ENCODE measurements at places on chromosomes 13 and 19.

DNA sequence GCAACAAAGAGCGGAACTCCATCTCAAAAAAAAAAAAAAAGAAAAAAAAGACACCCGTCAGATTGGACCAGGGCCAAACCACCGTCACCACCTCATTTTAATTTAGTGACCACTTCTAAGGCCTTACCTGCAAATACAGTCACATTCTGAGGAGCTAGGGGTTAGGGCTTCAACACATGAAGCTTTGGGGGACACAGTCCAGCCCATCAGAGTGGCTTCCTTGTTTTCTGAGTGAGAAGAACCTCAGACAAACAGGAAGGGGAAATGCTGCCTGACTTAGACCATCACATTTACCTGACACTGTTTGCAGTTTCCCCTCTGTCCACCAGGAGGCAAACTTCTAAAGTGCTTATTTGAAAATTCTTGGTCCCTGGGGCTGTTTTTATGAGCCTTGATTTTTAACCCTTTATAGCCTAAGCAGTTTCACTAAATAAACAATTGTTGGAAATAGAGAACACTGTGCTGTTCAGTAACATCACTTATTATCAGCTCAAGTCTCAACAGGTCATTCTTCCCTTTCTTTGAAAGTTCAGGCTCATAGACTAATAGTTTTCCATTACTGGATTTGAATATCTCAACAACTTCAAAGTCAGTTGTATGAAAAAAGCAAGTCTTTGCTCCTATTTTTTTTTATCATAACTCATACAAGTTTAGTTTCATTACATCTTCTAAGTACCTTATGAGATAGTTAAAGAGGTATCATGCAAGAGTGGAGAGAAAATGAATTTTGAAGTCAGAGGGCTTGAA lies 74.9 kb upstream of the WASF3 start:
- no peak for DNase-seq

DNA sequence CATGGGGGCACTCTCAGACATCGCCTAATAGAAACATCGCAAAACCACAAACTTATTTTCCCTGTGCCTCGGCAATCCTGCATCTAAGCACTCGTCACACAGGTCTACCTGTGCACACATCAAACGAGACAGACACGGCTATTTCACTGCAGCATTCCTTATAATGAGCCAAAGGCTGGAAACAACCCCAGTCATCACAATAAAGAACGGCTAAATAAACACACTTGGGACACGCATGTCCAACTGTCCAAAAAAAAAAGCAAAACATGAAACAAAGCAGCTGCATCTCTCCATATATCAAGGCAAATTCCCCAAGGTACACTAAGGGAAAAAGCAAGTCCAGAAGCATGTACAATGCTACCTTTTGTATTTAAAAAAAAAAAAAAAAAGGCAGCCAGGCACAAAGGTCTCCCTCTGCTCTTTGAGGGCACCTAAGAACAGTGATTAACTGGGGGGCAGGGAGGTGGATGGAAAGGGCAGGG lies 27.2 kb upstream of the CCNP start:
- DNase-seq: no peak

DNA sequence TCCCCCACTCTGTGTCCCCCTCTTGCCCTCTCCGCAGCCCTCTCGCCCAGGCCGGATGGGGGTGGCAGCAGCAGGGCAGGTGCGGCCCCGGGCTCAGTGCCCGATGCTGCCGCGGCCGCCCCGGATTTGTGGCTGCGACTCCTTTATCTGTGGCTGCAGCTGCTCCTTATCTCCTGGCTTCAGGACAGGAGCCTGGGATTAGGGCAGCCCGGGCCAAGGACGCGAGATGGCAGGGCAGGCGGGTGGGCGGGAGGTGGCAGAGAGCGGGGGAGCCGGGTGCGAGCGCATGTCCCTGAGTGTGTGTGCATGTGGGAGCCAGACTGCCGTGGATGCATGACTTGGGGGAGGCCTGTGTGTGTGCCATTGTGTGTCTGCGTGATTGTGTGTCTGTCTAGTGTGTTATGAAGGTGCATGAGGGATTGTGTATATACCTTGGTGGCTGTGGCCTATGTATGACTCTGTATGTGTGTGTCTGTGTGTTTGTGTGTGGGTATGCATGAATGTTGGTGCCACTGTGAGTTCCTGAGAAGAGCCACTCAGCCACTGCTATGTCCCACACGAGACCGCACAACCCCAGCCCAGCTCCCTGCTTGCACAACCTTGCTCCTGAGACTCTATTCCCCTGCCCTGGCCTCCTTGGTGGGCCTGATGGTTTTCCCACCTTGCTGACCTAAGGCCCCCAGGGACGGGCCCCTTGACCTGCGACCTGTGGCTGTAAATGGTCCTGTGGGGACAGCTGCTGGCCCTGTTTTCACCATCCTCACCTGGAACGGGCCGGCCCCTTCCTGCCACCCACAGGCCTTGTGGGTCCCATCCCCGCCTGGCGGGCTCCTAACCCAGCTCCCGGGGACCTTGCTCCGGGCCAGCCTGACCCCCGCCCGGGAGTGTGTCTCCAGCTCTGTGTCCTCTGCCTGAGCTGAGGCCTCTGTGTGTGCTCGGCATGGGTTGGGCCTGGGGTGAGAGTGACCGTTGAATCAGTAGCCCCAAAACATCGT lies 5.3 kb upstream of the NRTN start:
- no peak for DNase-seq

DNA sequence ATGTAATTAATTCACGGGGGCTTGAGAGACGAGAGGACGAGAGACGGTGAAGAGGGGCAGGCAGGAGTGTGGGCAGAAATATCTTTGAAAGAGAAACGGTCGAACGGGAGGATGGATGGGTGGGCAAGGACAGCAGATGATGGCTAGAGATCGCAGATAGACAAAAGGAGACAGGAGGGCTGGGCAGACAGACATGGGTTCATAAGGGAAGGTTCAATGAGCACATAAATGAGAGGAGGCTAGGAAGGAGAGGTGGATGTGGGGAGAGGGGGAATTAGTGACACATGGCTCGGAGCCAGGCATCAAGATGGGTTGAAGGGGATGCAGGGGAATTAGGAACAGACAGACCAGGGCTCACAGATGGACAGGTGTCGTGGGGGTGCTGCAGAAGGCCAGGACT lies 1.1 kb downstream of the SYT3 start:
- no peak for DNase-seq

GRCh38 chr13:62629618-62630017 lies 1214.0 kb upstream of the PCDH20 start:
- no peak for DNase-seq

GRCh38 chr13:43206838-43207237 lies 183.5 kb downstream of the DNAJC15 start:
- no peak for DNase-seq

- no peak for DNase-seq
These were observed 25.9 kb downstream of the ARHGAP35 start for GRCh38 chr19:46886546-46887239.

DNA sequence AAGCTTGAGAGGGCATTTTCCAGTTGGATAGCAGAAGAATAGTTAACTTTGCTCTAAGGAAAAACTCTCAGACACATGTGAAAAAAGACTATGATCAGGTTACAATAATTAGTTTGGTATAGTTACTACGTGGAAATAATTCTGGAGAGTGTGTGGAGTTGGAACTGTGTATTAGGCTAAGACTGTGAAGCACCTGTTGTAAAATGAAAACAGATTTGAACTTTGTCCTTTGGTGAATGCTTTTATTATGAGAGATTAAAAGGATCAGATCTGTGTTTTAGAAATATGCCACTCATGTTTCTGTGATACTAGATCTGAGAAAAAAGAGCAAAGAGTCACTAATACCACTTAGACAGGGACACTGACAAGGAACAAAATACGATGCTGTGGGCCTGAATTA lies 807.5 kb upstream of the ATXN8OS start:
- DNase-seq: no peak

DNA sequence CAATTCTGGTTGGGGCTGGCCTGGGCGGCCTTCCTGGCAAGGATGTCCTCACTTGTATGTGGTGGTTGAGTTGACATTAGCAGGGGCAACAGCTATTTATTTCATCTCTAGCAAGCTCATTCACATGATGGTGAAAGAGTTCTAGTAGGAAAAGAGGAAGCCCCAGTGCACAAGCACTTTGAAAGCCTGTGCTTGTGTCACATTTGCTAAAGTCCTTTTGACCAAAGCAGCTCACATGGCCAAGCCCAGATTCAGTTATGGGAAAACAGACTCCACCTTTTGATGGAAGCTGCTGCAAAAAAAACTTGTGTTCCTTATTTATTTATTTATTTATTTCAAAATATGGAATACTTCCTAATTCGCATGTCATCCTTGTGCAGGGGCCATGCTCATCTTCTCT lies 17.2 kb downstream of the GTF2F2 start:
- no peak for DNase-seq

GRCh38 chr13:73107481-73107880 lies 48.7 kb downstream of the KLF5 start:
- no peak for DNase-seq

DNA sequence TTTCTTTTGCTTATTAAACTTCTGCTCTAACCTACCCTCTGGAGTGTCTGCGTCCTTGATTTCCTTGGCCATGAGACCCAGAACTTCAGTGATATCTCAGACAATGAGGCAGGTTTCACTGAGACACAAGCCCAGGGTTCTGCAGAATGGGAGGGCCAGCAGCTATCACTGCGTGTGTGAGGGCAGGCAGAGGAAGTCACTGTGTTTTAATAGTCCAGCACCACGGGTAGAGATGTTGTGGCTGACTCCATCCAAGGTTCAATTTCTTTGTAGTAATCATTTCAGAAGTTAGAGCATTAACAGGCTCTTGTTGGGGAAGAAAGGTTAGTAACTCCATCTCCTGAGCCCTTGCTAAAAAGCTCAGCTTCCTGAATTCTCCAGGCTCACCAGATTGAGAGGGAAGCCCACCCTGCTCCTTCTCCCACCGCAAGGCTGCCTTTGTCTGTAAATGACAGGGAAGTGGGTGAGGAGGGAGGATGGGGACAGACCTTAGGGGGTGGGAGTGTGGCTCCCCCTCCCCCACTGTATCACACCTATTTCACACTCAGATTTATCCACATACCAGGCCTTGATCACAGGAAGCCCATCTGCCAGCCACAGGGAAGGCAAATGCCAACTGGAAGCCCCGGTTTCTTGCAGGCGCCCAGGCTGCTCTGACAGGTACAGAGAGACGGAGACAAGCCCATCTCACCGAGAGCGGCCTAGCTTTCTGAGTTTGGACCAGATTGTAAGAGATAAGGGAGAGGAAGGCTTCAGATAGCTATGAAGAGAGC lies 2.1 kb downstream of the C19orf12 start:
- DNase-seq: no peak

GRCh38 chr13:27079421-27079958 lies 92.1 kb downstream of the USP12 start:
- no peak for DNase-seq

DNA sequence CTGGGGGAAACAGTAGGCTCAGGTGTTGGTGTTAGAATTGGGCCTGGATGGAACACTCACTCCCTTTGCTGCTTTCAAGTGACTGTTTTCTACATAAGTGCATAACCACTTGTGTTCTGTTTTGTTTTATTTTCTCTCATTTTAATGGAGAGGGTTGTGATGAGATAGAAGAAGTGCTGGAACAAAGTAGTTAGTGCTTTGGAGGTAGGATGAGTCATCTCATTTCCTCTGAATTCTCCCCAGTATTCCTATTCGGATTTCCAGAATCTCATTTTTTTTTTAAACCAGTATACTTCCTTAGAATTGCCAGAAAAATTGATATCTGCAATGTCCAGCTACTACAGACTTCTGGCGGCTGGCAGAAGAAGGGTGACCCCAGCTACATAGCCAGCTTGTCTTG lies 575.9 kb downstream of the MYO16 start:
- no peak for DNase-seq

GRCh38 chr19:39475748-39476147 lies 4.9 kb upstream of the TIMM50 start:
- DNase-seq: no peak

- no peak for DNase-seq
These were observed 502 bp downstream of the NECTIN2 start for GRCh38 chr19:44846455-44847143.

GRCh38 chr19:2270157-2270422 lies 11.9 kb downstream of the PEAK3 start:
- no peak for DNase-seq

- DNase-seq: no peak
These were observed 7.3 kb downstream of the RASAL3 start for GRCh38 chr19:15456871-15457700.

DNA sequence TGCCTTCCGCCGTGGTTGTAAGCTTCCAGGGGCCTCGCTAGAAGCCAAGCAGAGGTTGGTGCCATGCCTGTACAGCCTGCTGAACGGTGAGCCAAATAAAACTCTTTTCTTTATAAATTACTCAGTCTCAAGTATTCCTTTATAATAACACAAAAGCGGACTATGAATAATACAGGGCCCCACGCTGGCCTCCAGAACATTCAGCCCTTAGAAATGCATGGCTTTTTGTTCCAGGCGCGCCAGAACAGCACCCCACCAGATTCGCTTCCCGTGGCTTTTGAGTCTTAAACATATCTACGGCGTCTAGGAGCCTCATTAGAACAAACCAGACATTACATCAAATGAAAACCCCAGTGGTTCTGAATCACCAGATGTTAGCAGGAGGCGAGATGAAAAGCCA lies 75.1 kb downstream of the SLC15A1 start:
- no peak for DNase-seq

GRCh38 chr19:10593820-10594637 lies 6.9 kb upstream of the AP1M2 start:
- DNase-seq: no peak

DNA sequence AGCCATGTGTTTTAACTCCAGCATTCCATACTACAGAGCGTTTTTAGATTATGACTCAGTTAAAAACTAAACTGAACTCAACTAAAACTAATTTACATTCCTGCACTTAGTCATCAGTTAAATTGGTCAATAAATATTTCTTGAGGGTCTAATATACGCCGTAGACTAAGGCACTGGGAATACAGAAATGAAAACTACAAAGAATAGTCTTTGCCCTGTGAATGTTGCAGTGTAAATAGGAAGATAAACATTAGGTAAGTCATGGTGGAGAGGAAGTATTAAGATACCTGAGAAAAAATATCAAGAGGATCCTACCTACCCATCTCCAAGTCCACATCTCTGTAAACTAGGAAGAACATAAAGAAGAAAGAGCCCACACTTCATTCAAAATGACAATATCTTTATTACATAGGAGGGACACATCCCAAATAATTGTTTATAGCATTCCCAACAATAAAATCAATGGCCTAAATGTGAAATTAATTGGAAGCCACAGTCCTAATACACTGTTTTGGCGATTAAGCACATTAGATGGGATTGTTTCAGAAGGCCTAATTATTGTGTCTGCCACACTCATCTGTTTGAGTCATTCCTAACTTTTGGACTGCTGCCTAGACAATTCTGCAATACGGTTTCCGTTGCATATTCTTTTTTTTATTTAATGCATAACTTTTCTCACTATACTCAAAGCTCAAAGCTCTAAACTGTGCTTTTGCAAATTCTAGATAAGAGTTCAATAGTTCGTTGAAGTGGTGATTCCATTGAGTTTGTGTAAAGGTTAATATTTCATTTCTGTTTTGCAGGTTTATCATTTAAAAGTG lies 52.9 kb downstream of the MBNL2 start:
- DNase-seq: no peak

DNA sequence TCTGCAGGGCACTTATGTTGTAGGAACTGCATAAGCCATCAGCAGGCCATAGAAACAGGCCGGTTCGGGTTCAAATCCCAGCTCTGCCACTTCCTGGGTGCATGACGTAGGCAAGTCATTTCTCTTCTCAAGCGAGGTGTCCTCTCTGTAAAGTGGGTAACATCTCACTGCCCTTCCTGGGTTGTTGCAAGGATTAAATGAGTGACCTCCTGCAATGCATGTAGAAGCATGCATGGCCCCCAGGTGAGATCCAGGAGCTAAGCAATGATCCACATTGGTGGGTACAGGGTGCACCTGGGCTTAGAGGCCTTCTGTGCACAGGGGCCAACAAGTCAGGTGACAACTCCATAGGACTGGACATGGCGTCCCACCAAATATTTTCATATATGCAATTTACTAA lies 13.8 kb downstream of the PHLDB3 start:
- DNase-seq: no peak
